Bladder microvascular endothelial cell (primary cell): ENCODE measurements at places on chromosomes 7 and 10. TPM values are rescaled to one million over a fixed set of nuclear protein-coding genes. Genes with fewer than 3 reads are reported as not detected.

GFRA1 gene
- total RNA-seq = 1.6 and 131 TPM in 2 replicates

CALCR gene
- not detected in 2 replicates for total RNA-seq

ZNF365 gene
- total RNA-seq = 0.25 TPM in 1 of 2 replicates, not detected in the other

STRIP2 gene
- total RNA-seq = 2.8 and 3.2 TPM in 2 replicates

C7orf33 gene
- not detected in 2 replicates for total RNA-seq

ADRB1 gene
- total RNA-seq = 0.32 and 47.8 TPM in 2 replicates
